ENCODE measurements at places on chromosomes 2 and 18.
A peak's percentile ranks its signal among the peaks of the same experiment; 100 is the strongest.

- DNase-seq, result no peak
Observed at GRCh38 chr2:197327472-197328098, 17.0 kb upstream of the ANKRD44 start.

DNA sequence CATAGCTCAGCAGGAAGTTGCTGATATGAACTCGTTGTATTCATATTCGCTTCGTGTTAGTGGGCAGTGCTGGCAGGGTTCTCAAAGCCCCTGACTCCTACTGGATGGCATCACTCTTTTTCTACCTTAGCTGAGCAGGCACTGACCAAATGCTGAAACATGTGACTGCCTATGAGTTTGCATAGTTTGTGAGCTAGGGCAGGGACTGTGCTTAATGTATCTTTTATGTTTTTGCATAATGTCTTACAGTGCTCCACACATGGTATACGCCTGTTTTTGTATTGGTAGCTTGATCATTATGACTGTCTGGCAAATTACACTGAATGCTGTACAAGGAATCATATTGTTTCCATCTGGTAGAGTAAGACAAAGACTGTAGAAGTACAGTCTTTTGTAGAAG lies 305.3 kb downstream of the PARD3B start:
- no peak for DNase-seq

DNA sequence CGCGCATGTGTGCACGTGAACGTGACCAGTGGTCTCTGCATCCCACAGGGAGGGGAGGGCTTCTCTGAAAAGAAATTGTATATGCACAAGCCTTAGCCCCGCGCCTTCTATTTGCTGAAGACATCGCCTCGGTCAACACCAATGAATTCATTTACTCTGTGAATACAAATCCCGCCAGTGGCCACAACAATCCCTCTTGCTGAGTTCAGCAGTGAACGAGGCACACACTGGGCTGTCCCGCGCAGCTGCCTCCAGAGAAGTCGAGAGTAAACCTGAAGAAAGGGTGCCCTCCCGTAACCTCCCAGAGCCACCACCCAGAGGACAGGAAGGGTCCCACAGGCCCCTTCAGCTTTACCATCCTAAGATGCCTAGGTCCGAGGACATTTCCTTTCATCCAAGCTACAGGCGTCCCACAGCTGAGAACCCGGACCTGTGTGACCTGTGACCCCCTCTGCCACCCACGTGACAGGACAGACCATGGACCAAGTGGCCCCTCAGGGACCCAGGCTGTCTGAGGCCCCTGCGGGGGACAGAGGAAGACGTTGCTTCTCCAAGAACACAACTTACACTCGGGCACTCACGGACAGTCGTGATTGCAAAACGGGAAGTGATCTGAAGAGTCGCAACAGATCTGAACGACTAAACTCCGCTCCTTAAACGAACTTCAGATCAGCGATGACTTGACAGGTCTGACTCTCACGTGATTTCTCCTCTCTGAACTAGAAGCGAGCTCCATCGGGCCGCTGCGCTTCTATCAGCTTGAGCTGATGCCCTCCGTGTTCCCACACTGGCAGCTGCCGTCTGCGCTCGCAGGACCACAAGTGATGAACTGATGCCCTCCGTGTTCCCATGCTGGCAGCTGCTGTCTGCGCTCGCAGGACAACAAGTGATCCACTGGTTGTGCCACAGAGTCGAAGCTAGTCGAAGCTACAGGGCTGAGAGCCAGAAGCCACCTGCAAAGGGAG lies 92.7 kb downstream of the ZNF516 start:
- DNase-seq, result peak; percentile 36

DNA sequence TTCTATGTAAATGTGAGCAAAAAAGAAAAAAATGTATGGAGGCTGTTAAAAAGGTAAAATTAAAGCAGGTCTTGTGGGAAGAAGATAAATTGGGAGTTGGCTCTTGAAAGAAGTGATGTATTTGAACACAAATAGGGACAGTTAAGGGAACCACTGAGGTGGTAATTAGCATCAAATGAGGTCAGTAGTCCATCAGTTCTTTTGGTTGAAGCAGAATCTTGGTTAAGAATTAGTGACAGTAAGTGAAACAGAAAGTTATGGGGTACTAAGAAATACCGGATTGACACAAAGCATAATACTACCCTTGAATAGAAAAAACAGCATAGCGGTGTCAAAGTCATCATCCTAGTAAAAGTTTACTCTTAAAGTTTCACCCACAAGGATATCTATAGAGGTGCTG lies 352.6 kb upstream of the VRK2 start:
- no peak for DNase-seq

GRCh38 chr2:96320728-96321622 lies 4.1 kb upstream of the ITPRIPL1 start:
- peak; percentile 29 for DNase-seq

- DNase-seq, result peak; percentile 92
Observed at GRCh38 chr2:111671426-111672150, 212.4 kb downstream of the ANAPC1 start.

DNA sequence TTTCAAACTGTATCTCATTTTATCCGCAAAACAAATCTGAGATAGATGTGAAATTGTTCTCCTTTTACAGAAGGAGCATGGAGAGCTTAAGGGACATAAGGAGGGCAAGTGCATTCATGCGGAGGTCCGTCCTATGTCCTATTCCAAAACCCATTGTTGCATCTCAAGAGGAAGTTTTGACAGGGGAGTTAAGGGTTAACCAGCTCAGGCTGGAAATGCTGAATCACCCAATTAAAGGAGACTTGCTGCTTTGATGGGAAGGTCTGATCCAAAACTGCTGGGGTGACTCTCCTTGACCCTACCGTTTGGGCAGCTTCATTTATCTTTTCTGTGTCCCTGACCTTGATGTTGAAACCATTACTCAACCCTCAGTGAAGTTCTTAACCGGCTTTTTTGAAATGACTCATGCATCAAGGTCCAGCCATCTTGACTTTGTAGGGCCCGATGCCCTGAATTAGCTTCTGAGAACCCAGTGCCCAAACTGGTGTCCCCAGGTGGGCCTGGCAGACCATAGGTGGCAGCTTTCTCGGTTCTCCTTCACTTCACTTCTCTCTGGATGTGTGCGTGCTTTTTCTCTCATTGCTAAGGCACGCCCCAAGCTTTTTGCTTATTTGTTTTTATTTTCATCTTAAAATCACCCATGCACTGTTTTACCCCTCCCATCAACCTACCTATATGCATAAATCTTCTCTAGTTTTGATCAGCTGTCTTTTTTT lies 15.9 kb upstream of the TXNDC2 start:
- DNase-seq, result peak; percentile 63

DNA sequence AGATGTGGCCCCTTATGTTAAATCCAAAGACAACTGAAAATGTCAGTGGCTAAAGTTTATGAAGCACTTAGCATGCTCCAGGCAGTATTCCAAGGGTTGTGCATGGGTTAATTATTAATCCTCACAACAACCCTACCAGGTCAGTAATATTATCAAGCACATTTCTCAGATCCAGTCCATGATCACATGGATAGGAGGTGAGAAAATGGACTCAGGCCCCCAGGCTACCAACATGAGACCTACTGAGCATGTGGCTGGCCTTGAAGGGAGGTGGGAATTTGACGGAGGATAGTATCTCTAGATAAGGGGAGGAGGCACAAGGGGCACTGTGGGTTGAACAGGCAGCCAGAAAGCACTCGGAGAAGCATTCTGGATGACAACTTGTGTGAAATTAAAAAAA lies 412.0 kb downstream of the MEIS1 start:
- no peak for DNase-seq

DNA sequence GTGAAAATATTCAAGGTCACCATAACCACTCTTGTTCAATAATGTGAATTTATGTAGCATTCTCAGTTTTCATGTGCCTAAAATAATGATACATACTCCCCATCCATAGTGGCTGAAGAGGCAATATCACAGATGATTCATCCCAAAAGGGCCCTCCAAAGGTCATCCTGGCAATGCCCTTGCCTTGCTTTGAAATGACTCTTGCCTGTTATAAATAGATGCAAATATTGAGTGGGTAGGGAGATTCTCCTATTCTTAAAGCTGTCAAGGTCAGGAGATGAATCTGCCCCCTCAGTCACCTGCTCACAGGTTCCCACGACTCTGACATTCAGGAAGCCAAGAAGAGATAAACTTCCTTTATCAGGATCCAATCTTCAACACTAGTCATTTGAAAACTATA lies 490.5 kb downstream of the TNS1 start:
- no peak for DNase-seq
